ENCODE measurements at places on chromosomes 7 and 10.

DNA sequence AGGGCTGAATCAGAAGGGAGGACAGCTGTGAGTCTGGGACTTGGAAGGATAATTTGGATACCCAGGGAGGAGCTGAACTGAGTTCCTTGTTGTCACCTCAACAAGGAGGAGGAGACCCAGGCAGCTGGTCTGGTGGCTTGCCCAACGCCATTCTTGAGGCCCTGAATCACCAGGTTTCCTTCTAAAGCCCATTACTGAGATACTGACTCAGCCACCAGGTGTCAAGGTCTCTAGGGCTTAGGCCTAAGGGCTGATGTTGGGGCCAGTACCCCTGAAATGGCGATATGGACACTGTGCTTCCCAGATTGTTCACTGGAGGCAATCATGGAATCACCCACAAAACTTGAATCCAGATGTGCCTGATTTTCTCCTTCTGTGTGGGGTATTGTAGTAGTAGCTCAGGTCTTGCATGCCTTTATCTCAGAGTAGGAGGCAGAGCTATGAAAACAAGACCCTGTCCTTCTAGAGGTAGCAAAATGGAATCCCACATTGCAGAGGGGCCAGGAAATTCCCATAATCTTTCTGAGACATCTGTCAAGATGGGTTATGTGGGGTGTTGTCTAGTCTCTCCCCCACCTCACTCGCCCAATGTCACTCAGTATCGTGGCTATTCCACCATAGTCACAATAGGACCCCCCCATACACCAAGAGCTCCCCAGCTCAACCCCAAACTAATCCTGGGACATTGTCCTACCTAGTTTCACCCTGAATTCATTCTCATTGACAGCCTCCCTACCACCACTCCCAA, 1.8 kb upstream of the ATG9B start:
- DNase-seq: no peak

DNA sequence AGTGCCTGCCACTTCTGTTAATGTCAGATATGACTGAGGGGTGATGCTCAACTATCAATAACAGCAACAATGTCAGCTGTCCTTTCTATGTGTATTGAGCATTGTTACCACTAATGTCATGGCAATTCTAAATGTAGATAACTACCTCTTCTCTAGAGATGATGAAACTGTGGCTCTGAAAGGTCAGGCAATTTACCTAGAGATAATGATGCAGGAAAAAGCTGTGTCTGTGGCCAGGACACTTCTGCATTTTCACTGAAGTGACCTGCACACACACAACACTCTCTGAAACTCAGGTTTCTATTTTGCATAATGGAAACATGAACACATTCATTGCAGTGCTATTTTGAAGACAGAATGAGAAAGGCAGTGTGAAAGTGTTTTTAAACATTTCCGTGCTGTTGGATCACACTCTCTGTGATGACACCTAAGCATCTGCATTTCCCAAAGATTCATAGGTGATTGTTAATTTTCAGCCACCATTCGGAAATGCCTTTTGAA, 148.2 kb downstream of the KCND2 start:
- no peak for DNase-seq

GRCh38 chr10:44956717-44957706, 2.6 kb upstream of the RASSF4 start:
- DNase-seq: no peak

- DNase-seq: no peak
Measured at GRCh38 chr7:63028376-63029206, 970.1 kb upstream of the ZNF722 start.

Data from CD4-positive, alpha-beta T cell treated with Interleukin-17A for 4 hours (primary cell).